ENCODE measurements at places on chromosomes 11 and 22.

DNA sequence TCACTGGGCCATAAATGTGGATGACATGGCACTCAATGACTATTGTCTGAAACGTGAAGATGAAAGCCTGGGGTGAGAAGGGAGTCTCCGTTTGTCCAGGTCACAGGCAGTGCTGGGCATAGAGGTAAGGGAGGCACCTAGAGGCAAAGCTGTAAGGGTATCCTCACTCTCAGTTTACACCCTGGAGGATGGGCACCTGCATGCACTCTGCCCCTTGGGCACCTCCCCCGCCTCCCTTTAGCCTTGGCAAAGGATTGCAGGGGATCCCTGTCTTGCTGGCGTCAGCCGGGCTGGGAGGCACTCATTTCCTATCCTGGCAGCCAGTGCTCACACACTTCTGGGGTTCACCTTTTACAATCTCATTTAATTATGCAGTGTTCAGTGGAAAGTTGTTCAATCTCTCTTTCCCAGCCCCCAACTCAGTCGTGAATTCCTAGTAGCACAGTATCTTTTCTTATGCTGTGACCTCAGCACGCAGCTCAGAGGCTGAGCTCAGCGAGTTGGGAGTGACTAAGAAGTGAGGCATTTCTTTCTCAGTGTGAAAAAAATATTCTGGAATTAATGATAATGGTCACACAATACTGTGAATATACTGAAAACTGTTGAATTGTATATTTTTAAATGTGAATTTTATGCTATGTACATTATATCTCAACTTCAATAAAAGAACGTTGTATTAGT, 866.6 kb downstream of the BRD1 start:
- peak; percentile 34 for DNase-seq

- no peak for DNase-seq
Observed at GRCh38 chr11:129705933-129706332, 109.7 kb upstream of the TMEM45B start.

- DNase-seq = no peak
Observed at GRCh38 chr11:86481399-86481798, 106.7 kb downstream of the CCDC81 start.

GRCh38 chr11:10375280-10375971, 70.6 kb downstream of the ADM start:
- no peak for DNase-seq

DNA sequence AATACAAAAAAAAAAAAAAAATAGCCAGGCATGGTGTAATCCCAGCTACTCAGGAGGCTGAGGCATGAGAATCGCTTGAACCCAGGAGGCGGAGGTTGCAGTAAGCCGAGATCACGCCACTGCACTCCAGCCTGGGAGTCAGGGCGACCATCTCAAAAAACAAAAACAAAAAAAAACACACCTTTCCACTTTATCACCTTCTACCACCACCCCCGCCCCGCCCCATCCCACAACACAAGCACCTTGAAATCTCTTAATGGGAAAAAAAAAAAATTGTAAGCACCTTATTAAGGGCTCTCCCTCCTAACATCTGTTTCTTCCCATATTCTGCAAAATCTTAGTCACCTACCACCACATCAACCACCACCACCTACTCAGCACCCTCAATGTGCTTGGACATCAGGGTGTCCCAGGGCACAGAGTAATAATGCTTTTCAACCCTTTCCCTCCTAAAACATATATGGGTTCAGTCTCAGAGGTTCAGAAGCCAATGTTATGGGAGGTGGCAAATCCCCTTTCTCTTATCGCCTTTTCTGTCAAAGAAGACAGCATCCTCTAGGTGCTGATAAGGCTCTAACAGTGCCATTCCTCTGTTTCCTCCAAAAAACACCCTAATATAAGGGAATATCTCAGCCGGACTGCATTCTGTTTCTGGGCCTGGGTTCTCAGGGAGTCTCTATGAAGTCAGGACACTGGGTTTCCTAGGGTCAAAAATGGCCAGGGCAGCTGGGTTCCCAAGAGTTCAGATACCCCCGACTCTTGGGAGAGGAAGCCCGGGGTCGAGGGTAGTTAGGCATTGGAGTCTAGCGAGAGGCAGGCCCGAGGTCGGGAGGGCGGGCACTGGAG, 718 bp downstream of the INTS5 start:
- no peak for DNase-seq

GRCh38 chr22:23115825-23116494, 25.8 kb downstream of the RSPH14 start:
- no peak for DNase-seq

- no peak for DNase-seq
Observed at GRCh38 chr11:42225664-42226063, 766.2 kb upstream of the LRRC4C start.

DNA sequence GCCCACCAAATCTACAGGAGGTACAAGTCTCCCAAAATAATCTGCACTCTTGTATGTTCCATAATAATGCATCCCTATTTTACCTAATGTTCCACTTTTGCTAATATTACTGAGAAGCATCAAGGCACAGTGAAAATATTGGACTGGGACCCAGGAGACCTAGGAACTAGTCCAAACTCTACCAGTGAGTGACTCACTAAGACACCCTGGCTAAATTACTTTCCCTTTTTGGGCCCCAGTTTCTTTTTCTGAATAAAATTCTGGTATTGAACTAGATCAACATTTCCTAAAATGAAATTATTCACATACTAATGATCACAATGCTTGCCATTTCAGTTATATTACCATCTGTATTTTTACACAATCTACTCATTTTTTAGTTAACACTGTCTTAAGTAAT, 19.6 kb downstream of the THAP12 start:
- no peak for DNase-seq

DNA sequence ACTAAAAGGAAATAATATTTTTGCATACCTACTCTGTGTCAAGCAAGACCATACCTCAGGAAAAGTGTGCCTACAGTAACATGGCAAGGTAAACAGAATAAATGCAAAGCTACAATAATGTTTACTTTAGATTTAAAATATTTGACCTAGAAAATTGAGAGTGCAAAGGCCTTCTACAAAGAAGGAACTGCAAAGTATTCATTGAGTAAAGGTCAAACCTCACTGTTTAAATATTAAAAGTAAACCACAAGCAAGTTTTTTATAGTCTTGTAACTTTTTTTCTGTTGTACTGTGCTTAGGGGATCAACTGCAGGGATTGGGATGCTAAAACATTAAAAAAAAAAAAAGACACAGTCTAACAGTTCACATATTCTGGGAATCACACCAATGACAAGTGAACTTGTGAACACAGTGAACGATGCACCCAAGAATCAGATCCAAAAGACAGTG, 48.8 kb downstream of the CWF19L2 start:
- no peak for DNase-seq

DNA sequence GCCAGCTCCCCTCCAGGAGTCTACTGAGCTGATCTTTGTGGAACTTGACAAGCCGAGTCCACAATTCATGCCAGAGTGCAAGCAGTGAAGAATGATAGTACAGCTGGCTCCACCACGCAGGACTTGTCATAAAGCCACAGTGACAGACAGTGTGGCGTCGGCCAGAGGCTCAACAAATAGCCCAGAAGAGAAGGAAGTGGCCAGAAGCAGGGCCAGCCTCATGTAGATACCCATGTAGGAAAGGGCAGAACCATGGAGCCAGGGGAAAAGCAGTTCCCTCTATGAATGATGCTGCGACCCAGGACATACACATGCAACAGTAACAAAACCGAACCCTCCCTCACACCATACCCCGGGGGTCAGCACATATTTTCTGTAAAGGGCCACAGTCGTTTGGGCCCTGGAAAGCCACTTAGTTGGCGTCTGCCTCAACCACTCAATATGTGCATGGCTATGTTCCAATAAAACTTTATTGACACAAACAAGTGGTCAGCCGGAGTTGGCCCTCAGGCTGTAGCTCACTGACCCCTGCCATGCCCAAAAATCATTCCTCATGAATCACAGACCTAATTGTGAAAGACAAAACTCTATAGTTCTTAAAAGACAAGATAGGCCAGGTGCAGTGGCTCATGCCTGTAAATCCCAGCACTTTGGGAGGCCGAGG, 161.4 kb downstream of the BRD1 start:
- DNase-seq = peak; percentile 37

- DNase-seq = no peak
Observed at GRCh38 chr11:84290647-84291046, 1004.5 kb upstream of the CCDC90B start.

GRCh38 chr11:70826541-70827335, 425.6 kb downstream of the SHANK2 start:
- no peak for DNase-seq

DNA sequence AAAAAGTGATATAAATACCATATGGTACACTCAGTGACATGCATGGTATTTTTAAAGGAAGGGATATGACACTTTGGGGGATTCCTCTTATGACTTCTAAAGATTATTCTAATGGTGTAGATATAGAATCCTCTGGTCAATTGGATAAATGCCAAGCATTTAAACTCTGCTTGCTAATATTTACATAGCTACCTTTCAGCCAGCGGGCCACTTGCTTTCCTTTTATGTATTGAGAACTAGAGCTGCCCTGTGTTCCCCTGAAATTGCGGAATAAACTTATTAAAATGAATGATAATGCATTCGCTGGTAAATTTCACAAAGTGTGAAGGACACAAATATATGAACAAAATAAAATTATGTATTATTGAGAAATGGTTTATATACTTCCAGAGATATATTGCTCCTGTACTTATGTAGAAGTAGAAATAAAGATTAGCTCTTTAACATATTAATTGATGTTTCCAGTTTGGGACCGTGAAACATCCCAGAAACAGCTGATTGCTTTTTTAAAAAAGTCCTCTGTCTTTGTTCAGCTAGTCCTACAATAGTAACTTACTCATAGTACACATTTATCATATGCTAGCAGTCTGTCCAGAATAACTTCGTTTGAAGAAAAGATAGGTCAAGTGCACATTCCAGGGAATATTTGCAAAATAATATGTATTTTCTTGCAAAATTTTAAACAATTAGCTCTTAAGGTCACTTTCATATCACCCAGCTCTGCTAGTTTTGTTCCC, 40.1 kb upstream of the CARD18 start:
- no peak for DNase-seq

GRCh38 chr11:849104-849824, 6.6 kb downstream of the TSPAN4 start:
- DNase-seq = peak; percentile 85

- no peak for DNase-seq
Observed at GRCh38 chr11:121931748-121932352, 184.2 kb downstream of the BLID start.

- no peak for DNase-seq
Observed at GRCh38 chr11:67420147-67420645, 4.7 kb downstream of the CARNS1 start.

DNA sequence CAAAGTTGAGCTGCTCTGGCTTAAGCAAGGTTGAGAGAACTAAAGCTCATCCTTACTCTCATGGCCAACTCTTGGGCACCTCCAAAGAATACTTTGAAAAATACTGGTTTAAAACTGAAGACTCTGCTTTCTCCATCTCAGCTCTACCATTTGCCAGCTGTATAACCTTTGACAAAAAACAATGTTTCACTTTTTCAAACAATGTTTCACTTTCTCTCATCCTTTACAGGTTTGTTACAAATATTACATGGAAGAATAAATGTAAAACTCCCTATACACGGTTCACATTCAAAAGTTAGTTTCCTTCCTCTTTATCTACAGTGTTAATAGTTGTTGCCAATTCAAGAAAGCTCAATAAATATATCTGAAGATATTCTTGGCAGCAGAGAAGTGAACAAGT, 19.2 kb downstream of the AMBRA1 start:
- no peak for DNase-seq

DNA sequence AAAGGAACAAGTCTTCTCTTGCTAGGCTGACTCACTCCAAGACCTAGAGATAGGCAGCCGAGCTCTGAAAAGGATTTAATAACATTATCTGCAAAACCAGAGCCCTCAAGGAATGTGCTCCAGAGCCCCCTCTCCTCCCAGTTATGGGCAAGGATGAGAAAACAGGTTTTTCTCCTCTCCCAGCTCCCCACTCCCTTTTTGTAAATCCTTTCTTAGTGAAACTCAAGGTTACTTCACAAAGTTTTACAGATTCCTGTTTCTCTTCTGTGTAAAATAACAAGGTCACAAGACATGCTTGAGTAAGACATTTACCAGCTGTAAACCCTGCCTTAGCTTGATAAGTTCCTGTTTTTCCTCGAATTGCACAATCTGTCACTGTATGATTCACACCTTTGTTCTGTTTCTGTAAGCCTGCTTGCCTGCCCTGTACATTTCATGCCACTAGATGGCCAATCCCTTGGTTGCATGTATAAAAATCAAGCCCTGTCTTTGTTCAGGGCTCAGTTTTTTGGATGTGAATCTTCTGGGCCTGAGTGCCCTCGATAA, 489.4 kb downstream of the KCNA4 start:
- no peak for DNase-seq

GRCh38 chr11:122676638-122677037, 21.1 kb downstream of the UBASH3B start:
- DNase-seq = no peak

GRCh38 chr11:70735976-70736375, 337.6 kb downstream of the CTTN start:
- DNase-seq = no peak

DNA sequence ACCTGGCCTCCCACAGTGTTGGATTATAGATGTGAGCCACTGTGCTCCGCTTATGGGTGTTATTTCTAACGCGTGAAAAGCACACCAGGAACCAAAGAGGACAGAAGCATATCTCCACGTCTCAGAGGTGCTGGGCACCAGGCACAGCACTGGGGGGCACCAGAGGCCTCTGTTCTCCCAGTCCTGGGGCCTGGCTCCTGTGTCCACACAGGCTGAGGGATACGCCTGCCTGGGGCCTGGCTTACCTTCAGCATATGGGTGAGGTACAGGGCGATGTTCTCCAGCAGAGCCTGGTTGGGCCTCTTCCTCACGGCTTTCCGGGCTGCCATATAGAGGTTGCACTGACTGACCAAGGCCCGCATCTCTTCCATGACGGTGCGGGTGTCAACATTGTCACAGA, 24.7 kb upstream of the NAP1L4 start:
- DNase-seq = no peak

- DNase-seq = no peak
Observed at GRCh38 chr11:85779956-85780640, 30.8 kb downstream of the SYTL2 start.

DNA sequence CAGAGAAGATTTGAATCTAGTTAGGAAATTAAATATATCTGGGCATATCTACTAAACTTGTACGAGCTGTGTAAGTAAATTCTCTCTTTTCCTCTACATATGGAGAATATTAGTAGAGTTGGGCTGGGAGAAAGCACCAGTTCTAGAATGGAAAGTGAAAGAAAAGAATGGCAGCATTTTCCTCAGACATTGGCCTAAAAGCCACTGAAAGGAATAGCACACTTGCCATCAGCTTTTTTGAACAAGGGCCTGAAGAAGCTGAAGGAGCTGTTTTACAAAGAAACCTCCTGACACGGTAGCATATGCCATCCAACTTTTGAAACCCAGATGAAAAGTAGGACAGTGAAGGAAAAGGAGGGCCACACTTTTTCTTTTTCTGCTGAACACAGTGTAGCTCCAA, 1563.7 kb upstream of the TENM4 start:
- DNase-seq = no peak

DNA sequence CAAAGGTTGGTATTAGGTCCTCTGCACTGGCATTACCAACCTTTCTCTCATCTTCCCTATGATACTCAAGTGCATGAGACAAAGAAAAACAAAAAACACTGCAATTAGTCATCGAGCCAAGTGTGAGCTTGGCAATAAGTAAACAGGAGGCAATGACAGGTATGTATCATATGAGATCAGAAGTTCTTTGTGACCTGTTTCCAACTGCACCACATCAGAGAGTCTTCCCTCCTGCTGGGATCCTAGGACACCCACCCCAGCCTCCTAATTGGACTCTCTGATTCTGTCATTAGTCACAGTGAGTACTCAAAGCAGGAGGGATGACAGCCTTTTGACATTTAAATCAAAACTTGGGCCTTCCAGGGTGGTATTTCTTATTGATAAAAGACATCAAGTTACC, 7.8 kb upstream of the JAML start:
- DNase-seq = no peak

GRCh38 chr11:69434471-69434931, 47.0 kb upstream of the LINC01488 start:
- DNase-seq = no peak

Data from type B pancreatic cell (in vitro differentiated cells).